Stimulated activated CD4-positive, alpha-beta T cell treated with anti-CD3 and anti-CD28 coated beads, Interleukin-12 subunit alpha, Interleukin-12 subunit beta, amount 100 ng/mL, for 48 hours (primary cell): ENCODE measurements at places on chromosomes 4 and X.
A peak's percentile ranks its signal among the peaks of the same experiment; 100 is the strongest.

- no peak for DNase-seq
These were observed 9.1 kb downstream of the AKAP17A start for GRCh38 chrX:1600406-1601050.

- DNase-seq, result no peak
These were observed 59.5 kb upstream of the CDKN2AIP start for GRCh38 chr4:183384983-183385382.

DNA sequence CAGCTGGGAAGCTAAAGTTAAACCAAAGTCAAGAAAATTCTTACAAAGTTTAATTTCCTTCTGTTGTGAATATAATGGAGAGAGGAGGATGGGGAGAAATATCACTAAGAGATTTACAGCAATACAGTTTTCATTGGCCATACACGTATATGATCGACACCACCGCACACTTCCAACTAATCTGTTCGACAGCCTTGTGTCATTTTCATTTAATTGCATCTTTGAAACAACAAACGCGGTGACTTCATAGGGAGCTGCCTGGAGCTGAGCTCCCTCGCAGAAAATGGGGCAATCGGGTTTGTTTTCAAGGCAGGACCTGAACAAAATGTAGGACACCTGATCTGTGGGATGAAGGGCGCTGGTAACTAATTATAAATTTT is 1.3 kb downstream of the PTPN13 start:
- DNase-seq, result no peak

- no peak for DNase-seq
These were observed 27.9 kb upstream of the FUNDC1 start for GRCh38 chrX:44570522-44570921.

- DNase-seq, result peak; percentile 6
These were observed 201.4 kb downstream of the CCNG2 start for GRCh38 chr4:77358315-77358928.

- no peak for DNase-seq
These were observed 14.0 kb upstream of the FGF5 start for GRCh38 chr4:80252427-80252826.

DNA sequence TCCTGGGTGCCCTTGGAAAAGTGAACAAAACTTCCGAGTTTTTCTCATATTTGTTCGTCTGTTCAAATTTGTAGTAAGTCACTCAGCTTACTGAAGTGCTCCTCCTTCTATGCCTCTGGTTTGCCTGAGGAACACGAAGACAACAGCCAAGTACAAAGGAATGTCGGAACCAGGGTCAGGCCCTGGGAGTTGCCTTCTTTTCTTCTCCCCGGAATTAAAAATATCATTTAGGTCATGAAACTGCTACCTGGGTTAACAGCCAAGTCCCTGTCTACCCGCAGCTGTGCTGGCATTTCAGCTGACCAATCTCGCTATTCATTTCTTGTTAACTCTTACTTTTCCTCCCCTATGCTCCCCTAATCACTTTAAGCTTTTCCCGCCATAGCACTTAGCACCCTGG is 137.6 kb upstream of the TEX13D start:
- no peak for DNase-seq

- no peak for DNase-seq
These were observed 191.5 kb downstream of the SLIT2 start for GRCh38 chr4:20443015-20443805.

- no peak for DNase-seq
These were observed 14.9 kb downstream of the NSDHL start for GRCh38 chrX:152845618-152846240.

GRCh38 chr4:183765251-183765911 is 106.3 kb downstream of the TRAPPC11 start:
- DNase-seq, result no peak

DNA sequence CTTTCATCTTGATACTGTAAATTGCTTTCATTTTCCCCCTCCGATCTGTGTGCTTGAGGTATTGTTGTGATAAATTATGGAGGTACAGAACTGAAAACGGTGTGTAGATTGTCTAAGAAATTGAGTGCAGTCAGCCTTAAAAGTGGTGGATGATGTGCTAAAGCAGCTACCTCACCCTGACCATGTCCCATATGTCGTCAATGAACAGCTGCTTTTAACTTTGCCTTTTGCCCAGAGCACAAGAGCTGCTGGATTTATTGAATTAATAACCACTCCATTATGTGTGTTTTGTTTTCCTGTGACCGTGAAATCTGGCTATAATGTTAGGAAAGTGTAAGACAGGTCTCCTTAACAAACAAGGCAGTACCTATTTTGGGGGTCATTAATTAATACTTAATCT is 581.9 kb upstream of the PITX2 start:
- no peak for DNase-seq

DNA sequence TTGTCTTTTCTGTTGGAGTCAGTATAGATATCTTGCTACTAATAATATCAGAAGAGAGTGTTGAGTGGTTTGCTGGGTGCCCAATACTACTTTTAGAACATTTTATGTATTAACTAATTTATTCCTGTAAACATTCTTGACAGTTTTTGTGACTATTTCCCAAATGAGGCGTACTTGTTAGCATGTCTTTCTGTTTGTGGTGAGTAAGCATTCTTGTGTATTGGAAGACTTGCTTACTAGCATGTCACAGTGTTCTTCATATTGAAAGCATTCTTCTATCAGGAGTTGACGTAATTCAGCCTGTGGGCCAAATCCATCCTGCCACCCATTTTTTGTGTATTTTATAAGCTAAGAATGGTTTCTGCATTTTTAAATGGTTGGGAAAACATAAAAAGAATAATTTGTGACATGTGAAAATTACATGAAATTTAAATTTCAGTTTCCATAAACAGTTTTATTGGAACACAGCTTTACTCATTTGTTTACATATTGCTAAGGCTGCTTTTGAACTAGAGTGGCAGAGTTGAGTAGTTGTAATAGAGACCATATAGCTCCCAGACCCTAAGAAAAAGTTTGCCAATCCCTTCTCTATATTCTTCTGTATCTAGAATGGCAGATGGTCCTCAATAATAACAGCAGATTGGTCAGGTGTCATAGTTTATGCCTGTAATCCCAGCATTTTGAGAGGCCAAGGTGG is 20.4 kb downstream of the REPS2 start:
- DNase-seq, result no peak

- DNase-seq, result no peak
These were observed 30.8 kb downstream of the RASL11B start for GRCh38 chr4:52892880-52893279.

GRCh38 chrX:117910216-117910615 is 206.4 kb downstream of the KLHL13 start:
- DNase-seq, result no peak

- DNase-seq, result no peak
These were observed 138.8 kb downstream of the TEX11 start for GRCh38 chrX:70769659-70770227.

GRCh38 chrX:121245763-121246162 is 198.4 kb downstream of the GLUD2 start:
- DNase-seq, result no peak

DNA sequence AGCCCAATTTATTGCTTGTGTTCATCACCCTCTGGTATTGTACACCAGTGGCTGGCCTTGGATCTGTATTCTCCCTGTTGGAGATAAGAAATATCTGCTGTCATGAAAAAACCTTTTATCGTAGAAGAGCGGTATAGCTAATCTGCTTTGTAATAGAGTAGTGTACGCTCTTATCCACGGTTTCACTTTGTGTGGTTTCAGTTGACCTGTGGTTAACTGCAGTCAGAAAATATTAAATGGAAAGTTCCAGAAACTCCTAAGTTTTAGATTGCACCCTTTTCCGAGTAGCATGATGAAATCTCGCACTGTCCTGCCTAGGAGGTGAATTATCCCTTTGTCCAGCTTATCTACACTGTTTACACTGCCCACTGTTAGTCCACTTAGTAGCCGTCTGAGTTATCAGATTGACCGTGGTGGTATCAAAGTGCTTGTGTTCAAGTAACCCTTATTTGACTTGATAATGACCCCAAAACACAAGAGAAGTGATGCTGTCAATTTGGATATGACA is 42.4 kb downstream of the KDM6A start:
- no peak for DNase-seq

GRCh38 chr4:125313497-125313896 is 1.3 kb upstream of the FAT4 start:
- no peak for DNase-seq

DNA sequence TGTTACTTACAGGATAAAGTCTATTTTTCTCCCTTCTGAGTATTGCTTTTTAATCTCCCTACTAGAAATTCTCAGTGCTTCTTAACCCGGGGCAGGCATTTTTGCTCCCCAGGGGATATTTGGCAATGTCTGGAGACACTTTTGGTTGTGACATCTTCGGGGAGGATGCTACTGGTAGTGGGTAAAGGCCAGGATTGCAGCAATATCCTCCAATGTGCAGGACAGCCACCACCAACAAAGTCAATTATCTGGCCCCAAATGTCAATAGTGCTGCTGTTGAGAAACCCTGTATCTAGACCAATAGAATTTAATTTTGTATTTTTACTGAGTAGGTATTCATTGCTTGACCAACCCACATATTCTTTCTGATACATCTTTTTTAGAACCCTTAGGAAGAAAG is 669.5 kb upstream of the MAGEB2 start:
- DNase-seq, result no peak

- no peak for DNase-seq
These were observed 18.0 kb downstream of the CLNK start for GRCh38 chr4:10666616-10667015.
